Central memory CD8-positive, alpha-beta T cell (primary cell): ENCODE measurements at places on chromosomes 5 and 9.

- H3K27ac ChIP-seq: no peak overlapping the region
- no peak for DNase-seq
- peaks cover 3% of the 10 kb centered on the region for H3K36me3 ChIP-seq
- no peak overlapping the region for H3K4me3 ChIP-seq
These were observed 153.6 kb downstream of the GLIS3 start for GRCh38 chr9:4146293-4146692.

GRCh38 chr5:125341436-125341835 is 595.0 kb upstream of the ZNF608 start:
- no peaks in the 10 kb centered on the region for H3K27me3 ChIP-seq
- DNase-seq: no peak

GRCh38 chr5:113526421-113526820 is 12.9 kb downstream of the YTHDC2 start:
- no peak for DNase-seq
- H3K36me3 ChIP-seq: peaks cover 10% of the 10 kb centered on the region
- peaks cover 22% of the 10 kb centered on the region for H3K4me1 ChIP-seq
- H3K27me3 ChIP-seq: no peaks in the 10 kb centered on the region
- H3K4me3 ChIP-seq: no peak overlapping the region

DNA sequence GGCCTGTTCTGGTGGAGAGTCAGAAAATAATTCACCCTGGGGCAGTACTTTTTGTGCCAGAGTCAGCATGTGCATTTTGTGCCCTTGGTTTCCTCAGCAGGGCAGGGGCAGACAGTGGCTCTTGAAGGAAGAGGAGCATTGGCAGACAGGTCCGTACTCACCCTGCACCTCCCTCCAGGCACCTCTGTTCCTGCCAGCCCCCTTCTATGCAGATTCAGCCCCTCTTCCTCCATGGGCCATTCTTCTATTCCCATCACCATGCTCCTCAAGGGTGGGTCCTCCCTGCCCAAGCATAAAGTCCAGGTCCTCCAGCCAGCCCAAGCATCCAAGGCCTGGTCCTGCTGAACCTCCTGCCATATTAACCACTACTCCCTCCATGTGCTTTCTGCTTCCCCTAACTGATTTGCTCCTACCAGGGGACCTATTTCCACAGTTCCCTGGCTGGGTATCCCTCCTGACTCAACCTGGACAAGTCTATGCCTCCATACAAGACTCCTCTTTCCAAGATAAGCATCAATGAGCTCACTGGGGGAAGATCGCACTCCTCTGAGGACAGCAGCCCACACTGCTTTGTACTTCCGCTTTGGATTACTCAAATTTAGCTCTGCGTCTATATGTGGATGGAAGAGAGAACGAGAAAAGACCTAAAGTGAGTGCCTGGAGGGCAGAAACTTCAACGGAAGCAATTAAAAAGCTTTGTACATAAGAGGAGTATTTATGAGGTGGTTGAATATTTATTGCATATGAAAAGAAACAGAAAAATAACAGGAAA is 9.3 kb upstream of the ACSL6 start:
- peaks cover 40% of the 10 kb centered on the region for H3K4me1 ChIP-seq
- H3K27me3 ChIP-seq: peaks cover 8% of the 10 kb centered on the region
- peak overlapping the region; percentile 89 for H3K27ac ChIP-seq
- H3K36me3 ChIP-seq: no peaks in the 10 kb centered on the region
- no peak for DNase-seq
